Activated CD4-positive, alpha-beta T cell treated with anti-CD3 and anti-CD28 coated beads for 1 hour (primary cell): ENCODE measurements at places on chromosomes 16 and 17.

DNA sequence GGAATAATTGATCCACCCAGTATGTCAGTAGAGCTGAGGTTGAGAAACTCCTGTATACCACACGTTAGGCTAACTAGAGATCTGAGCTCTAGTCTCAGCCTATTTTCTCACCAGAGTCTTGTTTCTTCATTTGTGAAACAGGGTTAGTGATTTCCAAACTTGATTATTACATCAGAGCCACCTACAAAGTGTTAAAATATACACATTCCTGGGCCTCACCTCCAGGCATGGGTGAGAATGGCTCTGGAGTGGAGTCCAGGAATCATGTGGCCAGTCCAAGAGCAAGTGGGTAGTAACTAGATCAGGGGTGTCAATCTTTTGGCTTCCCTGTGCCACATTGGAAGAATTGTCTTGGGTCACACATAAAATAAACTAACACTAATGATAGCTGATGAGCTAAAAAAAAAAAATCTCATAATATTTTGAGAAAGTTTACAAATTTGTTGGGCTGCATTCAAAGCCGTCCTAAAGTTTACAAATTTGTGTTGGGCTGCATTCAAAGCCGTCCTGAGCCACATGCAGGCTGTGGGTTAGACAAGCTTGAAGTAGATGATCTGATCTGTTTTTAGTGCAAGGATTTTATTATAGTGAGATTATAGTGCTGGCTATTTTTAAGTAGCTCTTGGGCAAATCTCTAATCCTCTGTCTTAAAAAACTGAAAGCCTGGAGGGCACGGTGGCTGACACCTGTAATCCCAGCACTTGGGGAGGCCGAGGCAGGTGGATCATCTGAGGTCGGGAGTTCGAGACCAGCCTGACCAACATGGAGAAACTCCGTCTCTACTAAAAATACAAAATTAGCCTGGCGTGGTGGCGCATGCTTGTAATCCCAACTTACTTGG is 20.4 kb downstream of the PRCD start:
- no peak for DNase-seq

DNA sequence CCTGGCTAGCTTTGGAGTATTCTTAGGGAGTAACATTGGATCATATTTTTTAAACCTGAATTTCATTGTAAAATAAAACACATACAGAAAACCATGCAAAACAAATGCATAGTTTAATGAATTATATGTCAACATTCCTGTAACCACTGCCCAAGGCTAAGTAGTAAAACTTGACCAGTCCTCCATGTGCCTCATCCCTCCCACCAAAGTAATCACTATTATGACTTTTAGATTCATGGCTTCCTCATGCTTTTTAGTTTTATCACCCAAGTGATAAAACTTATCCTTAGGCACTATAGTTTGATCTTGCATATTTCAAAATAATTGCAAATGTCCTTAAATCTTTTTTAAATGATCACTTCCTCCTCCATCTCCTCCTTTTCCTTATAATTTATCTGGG is 20.4 kb downstream of the PRKCA start:
- no peak for DNase-seq

DNA sequence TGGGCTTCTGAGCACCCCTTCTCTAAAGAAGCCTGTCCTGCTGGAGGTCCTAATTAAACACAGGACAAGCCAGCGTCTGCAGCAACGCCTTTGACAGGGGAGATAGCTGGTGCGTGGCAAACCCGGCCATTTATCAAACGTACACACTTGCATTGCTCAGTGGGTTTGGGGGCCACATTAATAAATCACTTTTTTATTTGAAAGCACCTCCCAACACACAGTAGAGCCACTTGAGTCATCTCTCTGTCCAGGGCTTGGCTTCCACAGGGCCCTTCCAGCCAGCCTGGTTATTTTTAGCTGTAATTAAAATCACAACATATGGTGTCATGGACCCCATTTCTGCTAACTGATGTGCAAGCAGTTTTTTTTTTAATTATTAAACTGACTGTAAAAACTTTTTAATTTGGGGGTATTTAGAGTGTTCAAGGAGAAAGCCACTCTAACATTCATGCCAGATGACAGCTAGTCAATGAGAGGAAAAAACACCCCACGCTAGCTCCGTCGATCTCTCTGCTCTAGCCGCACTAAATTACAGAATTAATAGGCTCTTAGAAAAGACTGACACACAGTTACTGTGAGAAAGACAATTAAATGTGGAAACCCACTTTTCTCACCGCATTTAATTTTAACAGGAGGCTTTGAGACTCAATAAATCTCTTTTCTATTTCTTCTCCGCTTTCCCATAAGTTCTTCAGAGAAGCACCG is 201.0 kb upstream of the WSCD1 start:
- DNase-seq = no peak

DNA sequence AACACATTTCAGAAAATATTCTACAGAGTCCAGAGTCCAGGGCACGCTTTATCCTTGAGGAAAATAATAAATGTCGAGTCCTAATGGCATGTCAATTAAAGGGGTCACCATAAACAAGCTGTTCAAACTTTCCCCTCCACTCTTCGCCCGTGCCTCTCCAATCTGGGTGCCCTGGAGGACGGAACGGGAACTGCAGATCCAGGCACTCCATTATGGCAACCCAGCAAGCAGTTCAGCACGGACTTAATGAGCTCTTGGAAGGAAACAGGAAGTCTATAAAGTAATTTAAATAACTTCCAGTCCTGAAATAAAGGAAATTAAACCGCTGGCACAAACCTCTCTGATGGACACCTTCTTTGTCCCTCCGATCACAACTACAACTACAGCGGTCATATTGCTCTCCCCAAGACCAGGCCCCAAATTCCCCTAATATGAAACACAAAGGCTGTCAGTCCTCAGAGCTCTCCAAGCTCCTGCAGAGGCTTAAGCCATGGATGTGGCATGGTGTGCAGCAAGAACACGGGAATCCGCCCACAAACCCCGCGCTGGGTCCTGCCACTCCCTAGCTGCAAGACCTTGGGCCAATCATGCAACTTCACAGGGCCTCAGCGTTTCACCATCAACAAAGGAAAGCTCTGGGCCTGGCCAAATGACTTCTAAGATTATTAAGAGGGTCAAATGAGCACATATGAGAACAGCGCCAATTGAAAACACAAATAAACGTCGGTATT is 52.6 kb downstream of the ZFHX3 start:
- DNase-seq = no peak
